Left cardiac atrium (tissue), 4 donors: ENCODE measurements at places on chromosomes 1 and 21.

DNA sequence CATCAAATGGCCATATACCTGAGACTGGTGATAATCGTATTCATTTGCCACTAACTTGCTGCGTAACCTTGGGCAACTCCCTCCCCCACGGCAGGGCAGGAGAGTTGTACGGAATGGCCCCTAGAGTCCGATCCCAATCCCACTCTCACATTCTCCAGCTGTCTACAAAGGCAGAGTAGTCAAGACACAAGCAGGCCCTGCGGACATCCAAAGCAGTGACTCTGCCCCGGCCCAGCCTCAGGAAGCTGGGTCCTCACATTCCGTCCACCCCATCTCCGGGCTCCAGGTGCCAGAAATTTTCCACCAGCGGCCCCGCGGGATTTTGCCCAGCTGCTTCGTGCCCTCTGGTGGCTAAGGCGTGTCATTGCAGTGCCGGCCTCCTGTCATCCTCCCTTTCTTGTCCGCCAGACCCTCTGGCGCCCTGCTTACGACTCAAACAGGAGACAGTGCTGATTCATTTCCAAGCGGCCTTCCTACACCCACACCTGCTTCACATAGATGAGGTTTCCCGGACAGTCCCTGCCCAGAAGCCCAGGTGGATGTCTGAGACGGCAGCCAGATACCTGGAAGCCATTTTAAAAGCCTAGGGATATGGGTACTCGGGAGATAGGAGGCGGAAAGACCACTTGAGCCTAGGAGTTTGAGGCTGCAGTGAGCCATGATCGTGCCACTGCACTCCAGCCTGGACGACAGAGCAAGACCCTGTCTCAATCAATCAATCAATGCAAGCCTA lies 2.9 kb upstream of the S100A2 start:
- peak; percentile 91 for DNase-seq

GRCh38 chr1:43554444-43554992 lies 23.8 kb downstream of the PTPRF start:
- no peak for DNase-seq

DNA sequence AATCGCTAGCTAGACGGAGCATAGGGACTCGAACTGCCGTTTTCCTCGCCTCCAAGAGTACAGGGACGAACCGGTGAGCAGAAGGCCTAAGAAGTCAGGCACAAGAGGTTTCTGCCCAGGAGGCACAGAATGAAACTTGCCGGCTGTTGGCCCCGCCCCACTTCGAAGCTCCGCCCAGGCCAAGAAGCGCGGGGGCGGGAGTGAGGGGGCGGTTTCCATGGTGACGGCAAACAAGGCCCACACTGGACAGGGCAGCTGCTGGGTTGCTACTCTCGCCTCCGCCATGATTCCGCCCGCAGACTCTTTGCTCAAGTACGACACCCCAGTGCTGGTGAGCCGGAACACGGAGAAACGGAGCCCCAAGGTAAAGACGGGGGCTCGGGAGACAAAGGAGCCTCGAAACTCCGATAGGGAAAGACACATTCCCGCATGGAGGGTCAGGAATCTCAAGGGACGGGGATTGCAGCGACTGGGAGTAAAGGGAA lies at the start of gene DNALI1:
Gene DNALI1 (plus strand): TSS at position 229 of the 485 bp plus-strand sequence. CDS start 55 bp downstream, at position 284.
- peak; percentile 88 for DNase-seq

DNA sequence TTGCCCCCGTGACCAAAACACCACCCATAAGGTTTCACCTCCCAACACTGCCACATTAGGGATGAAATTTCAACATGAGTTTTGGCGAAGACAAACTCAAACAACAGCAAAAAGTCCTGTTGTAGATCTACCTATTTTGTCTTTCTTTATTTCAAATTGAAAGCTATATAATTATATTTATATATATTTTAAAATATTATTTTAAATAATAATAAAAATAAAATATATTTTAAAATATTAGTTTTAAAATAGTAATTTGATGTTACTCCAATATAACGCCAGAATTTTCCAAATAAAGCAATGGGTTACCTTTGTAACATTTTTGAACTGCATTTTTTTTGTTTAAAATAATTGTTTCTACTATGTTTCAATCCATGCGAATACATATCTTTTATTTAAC lies 263.5 kb upstream of the USP25 start:
- no peak for DNase-seq

DNA sequence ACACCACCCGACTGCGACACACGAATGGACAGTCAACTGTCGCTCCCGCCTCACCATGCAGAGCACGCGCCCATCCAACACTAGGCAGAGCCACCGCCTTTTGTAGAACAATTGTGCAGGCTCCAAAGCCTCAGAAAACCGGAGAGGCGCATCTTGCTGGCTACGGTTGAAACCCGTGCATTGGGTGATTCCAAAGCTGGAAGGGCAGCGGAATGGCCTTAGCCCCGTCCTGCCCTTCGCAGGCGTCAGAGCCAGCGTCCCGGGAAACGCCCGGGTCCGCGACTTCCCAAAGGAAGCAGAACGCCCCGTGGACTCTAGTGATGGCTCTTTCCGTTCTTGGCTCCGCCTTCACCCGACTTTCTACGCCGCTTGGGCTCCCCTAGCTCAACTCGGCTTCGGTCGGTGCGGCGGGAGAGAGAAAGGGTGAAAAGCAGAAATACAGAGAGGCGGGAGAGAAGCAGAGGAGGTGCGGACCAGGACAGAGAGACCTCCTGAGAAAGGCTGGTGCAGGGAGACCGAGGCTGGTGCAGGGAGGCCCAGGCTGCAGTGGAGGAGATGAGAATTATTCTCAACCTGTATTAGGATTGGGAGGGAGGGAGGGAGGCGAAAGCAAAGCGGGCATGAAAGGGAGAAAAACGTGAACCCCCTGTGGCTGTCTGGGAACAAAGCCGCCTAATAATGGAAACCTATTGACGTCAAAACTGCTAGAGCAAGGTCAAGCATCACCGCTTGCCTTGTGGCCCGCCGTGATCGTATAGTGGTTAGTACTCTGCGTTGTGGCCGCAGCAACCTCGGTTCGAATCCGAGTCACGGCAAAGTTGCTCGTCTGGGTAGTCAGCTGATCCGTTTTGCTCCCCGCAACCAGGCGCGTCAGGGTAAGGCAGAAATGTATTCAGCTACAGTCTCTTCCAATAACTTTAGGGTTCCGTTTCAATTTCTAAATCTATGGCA lies 99.5 kb downstream of the PRKAB2 start:
- DNase-seq, result no peak

- no peak for DNase-seq
Measured at GRCh38 chr1:76826072-76826845, 41.0 kb upstream of the ST6GALNAC5 start.

- DNase-seq, result no peak
Measured at GRCh38 chr1:109716570-109717090, 4.6 kb downstream of the GSTM5 start.

- DNase-seq, result no peak
Measured at GRCh38 chr1:210124736-210125135, 107.9 kb upstream of the SERTAD4 start.

GRCh38 chr1:166330096-166330495 lies 163.3 kb upstream of the FAM78B start:
- DNase-seq, result no peak

GRCh38 chr1:196546272-196547111 lies 61.7 kb downstream of the KCNT2 start:
- no peak for DNase-seq

DNA sequence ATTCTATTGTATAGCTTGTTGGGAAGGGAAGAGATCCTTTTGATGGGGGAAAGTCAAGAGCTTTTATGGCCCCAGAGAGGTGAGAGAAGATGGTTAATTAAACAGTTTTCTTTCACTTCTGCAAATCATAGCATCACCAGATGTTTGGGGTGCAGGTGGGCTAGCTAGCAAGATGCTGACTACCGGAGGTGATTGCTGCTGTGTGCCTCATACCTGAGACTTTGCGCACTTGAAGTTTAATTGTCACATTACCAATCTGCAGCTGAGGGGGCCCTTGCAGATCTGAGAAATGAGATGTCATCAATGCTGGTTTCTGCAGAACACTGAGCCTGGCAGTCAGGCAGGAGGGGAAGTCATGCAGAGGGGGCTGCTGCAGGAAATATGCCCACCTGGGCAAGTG lies 73.9 kb downstream of the SNRPE start:
- DNase-seq, result no peak

DNA sequence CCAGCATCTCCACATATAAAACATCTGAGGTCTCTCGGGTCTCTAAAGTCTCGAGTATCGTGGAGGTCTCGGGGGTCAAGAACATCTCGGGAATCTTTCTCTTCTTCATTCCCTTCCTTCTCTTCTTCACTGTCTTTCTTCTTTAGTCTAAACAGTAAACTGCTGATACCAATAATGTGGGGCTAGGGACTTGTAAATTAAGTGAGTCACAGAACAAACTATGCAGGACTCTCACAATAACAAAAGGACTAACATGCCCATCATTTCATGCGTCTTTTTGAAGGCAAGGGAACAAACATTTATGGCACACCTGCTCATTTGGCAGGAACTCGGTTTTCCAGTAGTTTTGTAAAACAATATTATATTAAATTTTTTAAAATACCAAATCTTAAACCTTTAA lies 32.4 kb downstream of the PRPF38A start:
- no peak for DNase-seq

DNA sequence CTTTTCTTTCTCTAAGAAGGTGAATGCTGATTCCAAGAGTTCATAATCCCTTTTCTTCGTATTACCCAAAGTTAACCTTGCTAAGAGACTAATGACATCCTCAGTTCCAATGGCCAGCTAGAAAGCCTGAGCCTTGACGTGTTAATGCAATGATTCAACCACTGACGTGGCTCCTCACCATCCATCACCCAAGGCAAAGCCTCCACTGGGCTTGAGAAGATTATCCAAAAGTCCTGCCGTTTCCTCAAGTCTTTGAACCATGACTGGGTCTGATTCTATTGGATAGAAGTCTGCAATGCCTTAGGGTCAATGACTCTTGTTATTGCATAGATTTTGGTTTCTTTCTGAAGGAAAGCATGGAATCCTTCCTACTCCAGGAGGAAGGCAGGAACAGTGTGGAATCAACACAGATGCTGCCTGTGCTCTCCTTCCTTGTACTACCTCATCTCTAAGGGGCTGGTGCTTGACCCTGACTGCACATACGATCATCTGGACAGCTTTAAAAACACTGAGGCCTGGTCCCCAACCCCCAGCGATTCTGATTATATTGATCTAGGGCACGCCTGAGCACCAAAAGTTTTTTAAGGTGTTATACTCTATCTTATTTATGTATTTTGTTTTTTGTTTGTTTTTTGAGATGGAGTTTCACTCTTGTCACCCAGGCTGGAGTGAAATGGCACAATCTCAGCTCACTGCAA lies 69.3 kb upstream of the ANGPTL1 start:
- DNase-seq, result no peak

DNA sequence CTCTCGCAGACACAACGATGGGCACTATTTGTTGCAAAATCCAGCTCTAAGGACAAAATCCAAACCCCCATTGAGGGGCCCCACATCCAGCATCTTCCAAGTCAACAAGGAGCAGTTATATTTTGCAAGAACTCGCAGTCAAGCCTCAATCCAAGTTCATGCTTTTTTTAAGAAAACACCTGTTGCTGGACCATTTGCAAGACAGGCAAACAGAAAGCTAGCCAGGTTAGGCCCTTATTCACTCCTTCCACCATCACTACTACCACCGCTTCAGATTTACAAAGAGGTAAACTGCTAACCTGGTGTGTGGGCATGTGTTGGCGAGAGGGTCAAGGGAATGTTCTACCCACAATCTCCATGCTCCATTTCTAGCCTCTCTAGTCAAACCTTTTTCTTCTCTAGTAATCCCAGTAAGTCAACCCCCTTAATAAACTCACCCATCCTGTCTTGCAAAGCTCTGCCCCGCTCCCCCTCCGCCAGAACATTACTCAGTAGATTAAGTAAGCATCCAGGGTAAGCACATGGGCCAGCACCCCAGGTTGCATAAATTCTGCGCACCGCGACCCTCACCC lies 703 bp downstream of the ERI3 start:
- no peak for DNase-seq

GRCh38 chr1:220067269-220068204 lies 21.2 kb upstream of the EPRS1 start:
- no peak for DNase-seq

- no peak for DNase-seq
Measured at GRCh38 chr21:45032332-45032731, 42.0 kb upstream of the ADARB1 start.

DNA sequence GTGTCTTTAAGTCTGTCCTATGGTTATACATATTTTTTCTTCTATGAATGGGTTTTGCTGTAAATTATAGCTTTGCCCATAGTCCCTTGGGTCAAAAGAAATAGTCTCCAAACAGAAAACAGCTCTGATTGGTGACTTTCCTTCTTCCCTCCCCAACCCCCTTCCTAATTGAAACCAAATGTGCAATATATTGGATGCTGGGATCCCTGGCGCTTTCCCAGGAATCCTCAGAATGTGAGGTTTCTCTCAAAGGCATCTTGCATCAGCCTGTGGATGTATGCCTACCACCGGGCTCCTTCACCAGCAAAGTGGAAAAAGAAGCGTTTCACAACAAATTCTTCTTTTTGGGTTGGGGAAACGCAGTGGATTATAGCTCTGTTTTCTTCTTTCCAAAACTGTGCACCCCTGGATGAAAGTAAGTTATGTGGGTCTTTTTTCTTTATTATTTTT lies at the start of gene DDR2:
Gene DDR2 (plus strand): TSS at position 248 of the 450 bp plus-strand sequence. CDS start 86,600 bp downstream, outside the sequence.
- peak; percentile 82 for DNase-seq

- DNase-seq, result peak; percentile 30
Measured at GRCh38 chr1:115430441-115431158, 92.6 kb upstream of the NGF start.

GRCh38 chr1:37174341-37174740 lies 140.0 kb upstream of the GRIK3 start:
- no peak for DNase-seq

GRCh38 chr1:108668777-108669176 lies 7.9 kb upstream of the HENMT1 start:
- no peak for DNase-seq

- DNase-seq, result no peak
Measured at GRCh38 chr1:68624233-68624632, 127.4 kb upstream of the DEPDC1 start.

- no peak for DNase-seq
Measured at GRCh38 chr1:33122483-33123178, 41.7 kb downstream of the AZIN2 start.

GRCh38 chr1:232566093-232566492 lies 63.8 kb downstream of the SIPA1L2 start:
- DNase-seq, result no peak

GRCh38 chr21:38980416-38981313 lies 174.9 kb downstream of the ETS2 start:
- no peak for DNase-seq

DNA sequence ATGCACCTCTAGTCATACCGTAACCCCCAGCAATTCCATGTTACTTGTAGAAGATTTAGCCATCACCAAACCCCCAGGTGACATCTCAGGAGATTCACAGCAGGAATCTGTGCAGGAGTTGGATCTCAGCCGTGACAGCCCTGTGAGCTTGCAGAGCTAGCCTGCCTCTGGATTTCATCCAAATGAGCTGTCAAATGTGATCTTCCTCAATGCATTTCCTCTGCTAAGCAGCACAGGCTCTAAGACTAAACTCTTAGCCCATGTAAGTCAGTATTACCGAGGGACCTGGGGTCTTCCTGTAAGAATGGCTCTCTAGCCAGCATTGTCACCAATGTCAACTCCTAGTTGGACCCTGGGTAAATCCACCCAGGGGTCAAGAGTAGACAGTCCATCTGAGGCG lies 41.7 kb downstream of the UMODL1 start:
- no peak for DNase-seq

- no peak for DNase-seq
Measured at GRCh38 chr1:81259625-81260411, 540.9 kb upstream of the ADGRL2 start.
